NCI-H748 treated with DMSO at 0.1 percent for 48 hours (cell line): ENCODE measurements at places on chromosomes 16 and 17.

GRCh38 chr17:71824671-71825070, 296.1 kb upstream of the SOX9 start:
- no peak for DNase-seq

- DNase-seq: peak; percentile 33
Observed at GRCh38 chr17:46942441-46943217, 19.7 kb downstream of the GOSR2 start.

GRCh38 chr17:46118964-46119363, 74.3 kb downstream of the KANSL1 start:
- no peak for DNase-seq

DNA sequence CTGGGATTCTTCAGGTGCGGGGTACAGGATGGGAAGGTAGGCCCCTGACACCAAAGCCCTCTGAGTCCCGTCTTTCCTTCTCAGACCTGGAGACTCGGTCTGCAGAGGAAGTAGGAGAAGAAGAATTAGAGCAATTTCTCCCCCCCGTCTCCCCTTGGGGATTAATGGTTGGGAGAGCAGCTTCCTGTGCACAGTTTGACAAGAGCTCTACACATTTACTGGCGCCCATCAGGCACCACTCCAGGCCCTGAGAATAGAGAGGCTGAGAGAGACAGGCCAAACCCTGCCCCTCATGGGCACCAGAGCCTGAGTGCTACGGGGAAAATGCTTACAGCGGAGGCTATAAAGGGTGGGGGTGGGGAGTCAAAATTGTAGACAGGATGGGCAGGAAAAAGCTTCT, 3.5 kb upstream of the C16orf74 start:
- DNase-seq: no peak

- no peak for DNase-seq
Observed at GRCh38 chr17:59427425-59427921, 96.0 kb downstream of the YPEL2 start.

DNA sequence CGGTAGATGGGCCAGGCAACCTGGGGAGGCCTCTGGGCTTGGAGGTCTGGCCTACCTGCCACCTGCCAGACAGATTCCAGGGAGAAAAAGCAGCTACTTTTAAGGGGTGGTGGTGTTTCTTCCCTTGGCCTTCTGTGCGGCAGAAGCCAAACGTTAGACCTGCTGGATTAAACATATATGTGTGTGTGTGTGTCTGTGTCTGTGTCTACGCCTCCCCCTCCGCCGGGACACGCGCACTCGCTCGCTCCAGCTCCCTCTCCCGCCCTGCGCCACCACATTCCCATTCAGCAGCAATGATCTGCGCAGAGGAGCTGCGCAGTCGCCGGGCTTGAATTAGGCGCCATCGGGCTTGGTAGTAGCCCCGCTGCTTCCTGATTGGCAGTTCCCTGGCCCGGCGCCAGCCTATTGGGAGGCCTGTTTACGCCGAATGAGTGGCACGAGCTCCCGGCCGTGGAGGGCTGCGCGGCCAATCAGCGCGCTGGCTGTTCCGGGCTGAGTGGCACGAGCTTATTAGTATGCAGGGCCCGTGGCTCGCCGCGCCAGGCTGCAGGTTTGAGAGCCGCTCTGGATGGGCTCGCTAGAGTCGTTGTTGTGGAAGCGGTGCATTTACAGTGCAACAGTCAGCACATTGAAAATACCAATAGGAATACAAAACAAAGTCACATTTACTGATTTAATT, at the start of gene BAHCC1:
TSS of gene BAHCC1 (plus strand) at position 537 of the 679 bp plus-strand sequence. CDS start 4,283 bp downstream, outside the sequence.
- DNase-seq: peak; percentile 99

GRCh38 chr16:30445149-30445407, 596 bp downstream of the SEPHS2 start:
- no peak for DNase-seq

DNA sequence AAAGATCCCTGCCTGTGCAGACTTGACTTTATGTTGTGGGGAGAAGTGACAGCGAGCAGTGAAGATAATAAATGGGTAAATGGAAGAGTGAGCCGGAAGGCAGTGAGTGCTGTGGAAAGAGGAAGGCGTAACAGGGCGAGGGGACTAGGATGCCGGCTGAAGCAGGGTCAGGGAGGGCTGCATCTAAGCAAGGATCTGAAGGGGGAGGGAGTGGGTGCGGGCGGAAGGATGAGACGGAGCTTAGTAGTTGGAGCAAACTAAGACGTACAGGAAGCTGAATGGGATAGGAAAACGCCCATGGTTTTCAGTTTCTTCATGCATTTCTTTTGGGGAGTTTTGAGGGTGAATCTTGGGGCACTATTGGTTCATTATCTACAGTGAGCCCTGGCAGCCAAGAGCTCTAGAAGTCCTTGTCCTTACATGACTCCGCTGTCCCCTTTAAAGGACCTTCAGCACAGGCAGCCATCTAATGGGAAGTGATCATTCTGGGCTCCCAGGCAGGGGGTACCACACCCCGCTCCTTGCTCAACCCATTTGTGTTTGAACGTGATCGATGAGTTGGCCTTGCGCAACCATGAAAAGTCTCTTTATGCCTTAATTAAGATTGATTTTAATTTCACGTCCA, 10.4 kb upstream of the NAT9 start:
- DNase-seq: no peak

DNA sequence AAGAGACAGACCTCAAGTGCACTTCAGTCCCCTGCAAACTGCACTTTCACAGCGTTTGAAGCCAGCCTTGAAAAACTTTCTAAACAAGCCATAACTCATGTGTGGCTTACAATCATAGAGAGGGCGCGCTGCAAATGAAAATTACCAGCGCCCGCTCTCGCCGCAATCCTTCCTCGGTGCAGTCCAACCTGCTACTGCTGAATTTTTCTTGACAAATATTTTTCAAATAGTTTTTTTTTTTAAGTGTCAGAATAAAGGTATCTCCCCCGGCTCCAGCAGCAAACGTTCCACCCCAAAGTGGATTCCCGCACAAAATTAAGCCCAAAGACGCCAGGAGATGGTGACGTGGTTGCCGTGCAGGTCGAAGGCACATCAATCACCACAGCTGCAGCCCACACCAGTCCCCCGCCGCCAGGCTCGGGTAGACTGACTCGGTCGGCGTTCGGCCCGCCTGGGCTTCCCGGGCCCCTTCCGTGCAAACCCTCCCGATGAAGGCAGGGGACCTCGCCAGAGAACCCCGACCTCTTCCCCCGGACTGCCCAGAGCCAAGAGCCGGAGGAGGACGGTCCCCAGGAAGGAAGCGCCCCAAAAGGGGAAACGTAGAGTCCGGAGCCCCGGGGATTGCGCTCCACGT, 630 bp downstream of the GRB2 start:
- DNase-seq: peak; percentile 7

DNA sequence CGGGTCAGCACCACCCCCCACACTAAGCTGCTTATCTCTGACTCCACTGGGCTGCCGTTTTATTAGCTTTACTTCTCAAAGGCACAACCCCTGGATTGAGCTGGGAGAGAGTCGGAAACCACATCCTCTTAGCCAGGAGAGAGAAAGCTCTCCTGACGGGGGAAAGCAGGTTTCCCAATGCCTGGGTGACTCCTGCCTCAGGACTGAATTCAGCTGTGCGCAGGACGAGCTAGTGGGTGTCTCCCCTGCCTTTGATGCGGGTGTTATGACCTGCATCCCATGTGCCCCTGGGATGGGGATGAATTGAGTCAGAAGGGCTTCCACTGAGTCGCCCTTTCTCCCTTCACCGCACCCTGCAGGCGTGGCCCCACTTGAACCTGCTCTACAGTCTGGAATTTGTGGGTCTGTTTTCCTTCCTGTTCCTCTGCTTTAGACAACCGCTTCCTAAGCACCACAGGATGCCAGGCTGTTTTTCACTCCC, 819.2 kb upstream of the EEF2KMT start:
- no peak for DNase-seq

- DNase-seq: no peak
Observed at GRCh38 chr17:41496803-41497484, 7.2 kb upstream of the KRT36 start.

- no peak for DNase-seq
Observed at GRCh38 chr16:86306811-86307513, 203.4 kb upstream of the FOXF1 start.

DNA sequence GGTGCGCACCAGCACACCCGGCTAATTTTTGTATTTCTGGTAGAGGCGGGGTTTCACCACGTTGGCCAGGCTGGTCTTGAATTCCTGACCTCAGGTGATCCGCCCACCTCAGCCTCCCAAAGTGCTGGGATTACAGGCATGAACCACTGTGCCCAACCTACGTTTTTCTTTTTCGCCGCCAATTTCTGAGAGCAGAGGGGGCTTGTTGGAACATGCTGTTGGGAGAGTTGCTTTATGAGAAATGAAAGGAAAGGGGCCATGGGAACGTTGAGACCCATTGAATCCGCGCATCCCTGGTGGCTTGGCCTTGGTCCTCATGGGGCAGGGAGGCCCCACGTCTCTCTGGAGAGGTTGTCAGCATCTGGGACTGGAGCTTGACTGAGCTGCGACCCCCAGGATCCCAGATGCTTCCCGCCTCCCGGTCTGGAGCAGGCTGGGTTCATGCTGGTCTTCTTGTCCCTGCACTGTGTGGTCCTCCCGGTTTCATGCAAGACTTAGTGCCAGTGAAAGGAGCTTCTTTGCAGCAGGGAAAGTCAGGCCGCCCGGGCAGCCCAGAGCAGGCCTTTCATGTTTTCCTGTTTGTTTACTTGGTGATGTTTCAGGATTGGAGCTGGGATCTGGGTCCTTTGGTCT, 22.8 kb downstream of the CRISPLD2 start:
- DNase-seq: no peak

DNA sequence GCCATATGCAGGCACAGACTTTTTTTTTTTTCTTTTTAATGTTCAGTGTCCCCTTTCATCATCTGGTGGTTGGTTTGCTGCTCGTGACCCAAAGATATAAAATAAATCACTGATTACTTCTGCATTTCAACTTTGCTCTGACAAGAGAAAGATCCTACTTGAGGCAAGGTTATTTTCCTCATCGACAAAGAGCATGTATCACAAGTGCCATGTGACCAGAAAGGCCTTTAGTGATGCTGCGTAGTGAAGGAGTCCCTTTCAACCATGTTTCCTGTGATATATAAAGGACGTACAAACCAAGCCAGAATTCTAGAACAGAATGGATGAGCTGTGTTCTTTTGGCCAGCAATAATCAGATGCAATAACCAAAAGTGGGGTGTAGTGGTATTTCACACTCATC, 323.4 kb upstream of the PSMD7 start:
- DNase-seq: no peak

- no peak for DNase-seq
Observed at GRCh38 chr16:57146040-57146647, 39.7 kb downstream of the PSME3IP1 start.
